Psoas muscle (tissue), 8 donors: ENCODE measurements at places on chromosomes 6 and 20. TPM values are rescaled to one million over a fixed set of nuclear protein-coding genes. Genes with fewer than 3 reads are reported as not detected.
A peak's percentile ranks its signal among the peaks of the same experiment; 100 is the strongest.

Gene PACRG
- 3.1 TPM for total RNA-seq

- no peaks in the 10 kb centered on the region for H3K36me3 ChIP-seq
- DNase-seq = no peak
- H3K4me3 ChIP-seq = no peak overlapping the region
- no peaks in the 10 kb centered on the region for H3K4me1 ChIP-seq
- H3K27me3 ChIP-seq = no peaks in the 10 kb centered on the region
Observed at GRCh38 chr20:52746770-52747169, 225.4 kb upstream of the TSHZ2 start.

DNA sequence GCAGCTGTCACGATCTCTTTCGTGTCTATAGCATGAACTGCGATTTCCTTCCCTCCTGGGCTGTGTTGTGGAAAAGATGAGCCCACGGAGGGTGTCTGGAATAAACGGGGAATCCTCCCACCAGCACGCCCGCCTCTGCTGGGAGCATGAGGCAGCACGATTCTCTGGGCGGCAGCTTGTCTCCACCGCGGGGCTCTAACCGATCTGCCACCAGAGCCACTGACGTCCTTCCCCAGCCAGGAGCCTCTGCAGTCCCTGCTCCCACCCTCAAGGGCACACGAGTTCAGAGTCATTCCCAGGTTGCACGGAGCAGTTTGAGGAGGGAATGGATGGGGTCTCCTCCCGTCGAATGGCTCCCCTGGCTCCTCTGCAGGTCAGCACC lies 197.6 kb downstream of the DLL1 start:
- H3K27me3 ChIP-seq = no peaks in the 10 kb centered on the region
- peak; percentile 39 for DNase-seq
- no peak overlapping the region for H3K27ac ChIP-seq

Gene MYBL2
- not detected for total RNA-seq

DNA sequence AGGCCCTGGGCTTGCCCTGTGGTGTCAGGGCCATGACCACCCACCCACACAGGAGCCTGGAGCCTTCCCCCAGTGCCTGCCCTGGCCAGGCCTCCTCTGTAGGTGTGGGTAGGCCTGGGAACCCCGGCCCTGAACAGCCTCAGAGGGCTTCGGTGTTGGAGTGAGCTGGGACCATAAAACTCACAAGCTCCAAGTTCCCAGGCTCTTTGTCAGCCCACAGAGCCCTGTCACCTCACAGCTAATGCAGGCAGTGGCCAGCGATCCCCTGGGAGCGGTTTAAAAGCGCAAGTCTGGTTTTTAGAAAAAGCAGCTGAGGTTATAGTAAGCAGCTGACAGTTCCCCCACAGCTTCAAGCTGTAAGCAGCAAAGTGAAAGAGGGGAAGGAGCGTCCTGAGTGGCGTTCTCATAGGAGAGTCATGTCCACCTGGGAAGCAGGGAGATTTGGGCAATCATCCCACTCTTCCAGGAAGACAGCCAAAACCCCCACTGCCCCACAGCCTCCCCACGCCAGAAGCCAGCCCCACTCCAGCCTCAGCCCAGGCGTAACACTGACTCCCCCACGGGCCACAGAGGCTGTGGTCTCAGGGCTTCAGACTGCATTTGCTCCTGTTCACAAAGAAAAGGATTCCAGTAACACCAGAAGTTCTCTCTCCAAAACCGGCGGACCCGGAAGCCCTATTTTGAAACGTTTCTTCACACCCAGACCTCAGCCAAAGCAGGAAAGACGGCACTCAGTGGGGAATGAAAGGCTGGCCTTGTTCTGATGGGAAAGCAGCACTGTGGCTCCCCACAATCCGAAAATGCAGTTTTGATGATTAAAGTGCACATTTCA lies 34.3 kb upstream of the FOXC1 start:
- no peak for DNase-seq
- no peaks in the 10 kb centered on the region for H3K36me3 ChIP-seq

Gene C2
- 3.3 TPM for total RNA-seq

- H3K27ac ChIP-seq = peak overlapping the region; percentile 13
- H3K4me1 ChIP-seq = peaks cover 9% of the 10 kb centered on the region
- H3K4me3 ChIP-seq = no peak overlapping the region
- no peaks in the 10 kb centered on the region for H3K36me3 ChIP-seq
- peak; percentile 85 for DNase-seq
Observed at GRCh38 chr20:5072756-5073659, 46.8 kb downstream of the PCNA start.

DNA sequence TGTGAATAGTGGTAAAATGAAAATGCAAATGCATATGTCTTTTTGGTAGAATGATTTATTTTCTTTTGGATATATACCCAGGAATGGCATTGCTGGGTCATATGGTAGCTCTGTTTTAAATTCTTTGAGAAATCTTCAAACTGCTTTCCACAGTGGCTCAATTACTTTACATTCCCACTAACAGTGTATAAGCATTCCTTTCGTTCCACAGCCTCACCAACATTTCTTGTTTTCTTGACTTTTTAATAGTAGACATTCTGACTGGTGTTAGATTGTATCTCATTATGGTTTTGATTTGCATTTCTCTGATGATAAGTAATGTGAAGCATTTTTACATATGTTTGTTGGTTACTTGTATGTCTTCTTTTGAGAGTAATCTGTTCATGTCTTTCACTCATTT lies 144.0 kb downstream of the SIM1 start:
- H3K27ac ChIP-seq = no peak overlapping the region
- H3K36me3 ChIP-seq = no peaks in the 10 kb centered on the region
- no peaks in the 10 kb centered on the region for H3K27me3 ChIP-seq
- H3K4me3 ChIP-seq = no peak overlapping the region

DNA sequence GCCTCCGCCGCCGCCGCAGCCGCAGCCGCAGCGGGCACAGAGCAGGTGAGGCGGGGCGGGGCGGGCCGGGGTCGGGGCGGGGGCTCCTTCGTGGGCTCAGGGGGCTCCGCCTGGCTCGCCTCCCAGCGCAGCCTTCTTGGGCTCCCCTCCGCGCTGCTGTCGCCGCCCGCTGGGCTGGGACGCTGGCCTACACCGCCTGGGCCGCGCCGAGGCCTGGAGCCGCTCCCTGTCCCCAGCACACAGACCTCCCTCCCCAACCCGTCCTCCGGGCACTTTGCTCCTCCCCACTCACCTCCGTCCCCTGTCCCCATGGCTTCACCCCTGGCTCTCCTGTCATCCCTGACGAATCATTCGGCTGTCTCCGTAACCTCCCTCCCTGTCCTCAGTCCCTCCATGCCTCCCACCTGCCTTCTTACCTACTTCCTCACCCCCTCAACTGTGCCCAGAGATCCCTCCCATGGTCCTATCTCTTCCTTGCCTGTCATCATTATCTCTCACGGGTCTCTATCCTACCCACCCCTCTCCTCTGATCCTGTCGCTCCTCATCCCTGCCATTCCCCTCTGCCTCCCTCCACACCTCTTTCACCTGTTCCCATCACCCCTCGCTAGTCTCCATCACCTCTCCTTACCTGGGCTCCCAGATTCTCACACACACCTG lies 512 bp downstream of the TTBK1 start:
- DNase-seq = peak; percentile 33
- H3K27me3 ChIP-seq = no peaks in the 10 kb centered on the region
- no peak overlapping the region for H3K27ac ChIP-seq
- H3K4me3 ChIP-seq = no peak overlapping the region
- no peaks in the 10 kb centered on the region for H3K36me3 ChIP-seq
- H3K4me1 ChIP-seq = no peaks in the 10 kb centered on the region

Gene ENPP4
- total RNA-seq = 14.2 TPM
